Uterus (tissue), 4 donors: ENCODE measurements at places on chromosomes 4 and X.

DNA sequence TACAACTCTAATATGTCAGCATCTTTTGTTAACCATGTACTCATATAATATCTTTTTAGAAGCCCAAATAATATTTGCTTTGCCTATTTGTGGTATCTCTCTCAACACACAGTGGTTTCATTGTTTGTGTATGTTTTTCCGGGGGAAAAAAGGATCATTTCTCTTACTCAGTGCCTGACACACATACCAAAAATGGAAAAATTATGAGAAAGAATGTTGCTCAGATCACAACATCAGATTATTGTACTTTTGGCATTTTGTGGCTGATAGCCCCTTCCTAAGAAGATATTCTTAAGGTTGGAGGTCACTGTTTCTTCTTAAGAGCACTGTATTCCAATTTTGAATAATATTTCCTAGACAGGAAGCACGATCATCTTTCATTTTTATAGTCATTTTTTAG, 93.6 kb downstream of the PDLIM5 start:
- DNase-seq = no peak

GRCh38 chr4:177323416-177323815, 13.7 kb downstream of the NEIL3 start:
- no peak for DNase-seq

DNA sequence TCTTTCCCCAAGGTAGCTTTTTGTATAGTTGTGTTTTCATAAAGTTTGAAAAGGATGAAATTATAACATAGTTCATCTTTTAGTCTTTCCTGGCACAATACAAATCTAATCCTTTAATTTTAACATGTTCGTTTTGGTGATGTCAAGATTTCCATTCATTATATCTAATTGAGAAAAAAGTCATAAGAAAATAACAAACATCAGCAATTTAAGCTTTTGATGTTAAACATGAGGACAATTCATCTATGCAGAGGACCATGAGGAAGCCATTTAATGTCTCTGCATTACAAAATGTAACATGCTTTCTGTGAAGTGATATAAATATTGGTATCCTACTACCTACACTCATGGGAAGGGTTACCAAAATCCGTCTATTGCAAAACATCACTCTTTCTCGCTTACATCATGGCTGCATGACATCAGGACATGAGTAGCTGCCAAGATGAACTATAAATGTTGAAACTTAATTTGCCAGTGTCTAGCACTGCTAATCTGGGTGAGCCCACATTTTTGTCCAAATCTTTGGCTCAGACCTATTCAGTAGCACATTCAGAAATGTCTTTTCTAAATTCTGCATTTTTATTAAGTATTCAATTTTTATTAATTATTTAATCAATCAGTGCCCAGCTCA, 9.5 kb downstream of the EPGN start:
- no peak for DNase-seq

DNA sequence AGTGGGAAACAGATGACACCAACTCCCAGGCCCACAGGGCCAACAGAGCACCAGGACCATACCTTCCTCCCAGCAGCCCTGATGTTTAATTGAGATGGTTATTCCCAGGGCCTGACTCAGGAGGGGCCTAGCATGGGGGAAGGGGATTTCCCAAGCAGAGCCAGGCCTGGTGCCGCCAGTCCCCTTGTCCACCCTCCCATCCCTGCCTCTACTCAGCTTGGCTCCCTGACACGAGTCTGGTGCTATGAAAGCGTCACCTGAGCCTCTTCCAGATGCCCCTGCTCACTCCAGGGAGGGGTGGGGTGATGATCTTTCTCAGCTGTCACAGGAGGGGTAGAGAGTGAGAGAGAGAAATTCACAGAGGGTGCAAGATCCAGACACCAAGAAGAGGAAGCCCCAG, 72.7 kb downstream of the EFNB1 start:
- DNase-seq = no peak

DNA sequence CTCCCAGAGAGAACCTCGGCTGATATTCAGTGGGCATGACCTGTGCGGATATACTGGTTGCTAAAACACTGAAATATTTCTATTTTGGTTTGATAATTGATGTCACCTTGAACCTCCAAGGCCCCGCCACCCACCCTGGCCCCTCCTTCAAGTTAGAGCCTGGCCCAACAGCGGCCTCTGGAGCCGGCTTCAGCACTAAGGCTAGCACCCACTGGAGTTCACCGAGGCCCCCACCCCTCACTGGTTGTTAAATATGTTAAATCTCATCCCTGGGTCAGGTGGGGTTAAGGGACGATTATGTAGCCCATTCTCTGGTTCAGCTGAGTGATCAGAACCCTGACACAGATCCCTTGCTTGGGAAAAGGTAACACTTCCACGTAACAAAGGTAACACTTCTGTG, 24.3 kb downstream of the SEL1L3 start:
- no peak for DNase-seq

DNA sequence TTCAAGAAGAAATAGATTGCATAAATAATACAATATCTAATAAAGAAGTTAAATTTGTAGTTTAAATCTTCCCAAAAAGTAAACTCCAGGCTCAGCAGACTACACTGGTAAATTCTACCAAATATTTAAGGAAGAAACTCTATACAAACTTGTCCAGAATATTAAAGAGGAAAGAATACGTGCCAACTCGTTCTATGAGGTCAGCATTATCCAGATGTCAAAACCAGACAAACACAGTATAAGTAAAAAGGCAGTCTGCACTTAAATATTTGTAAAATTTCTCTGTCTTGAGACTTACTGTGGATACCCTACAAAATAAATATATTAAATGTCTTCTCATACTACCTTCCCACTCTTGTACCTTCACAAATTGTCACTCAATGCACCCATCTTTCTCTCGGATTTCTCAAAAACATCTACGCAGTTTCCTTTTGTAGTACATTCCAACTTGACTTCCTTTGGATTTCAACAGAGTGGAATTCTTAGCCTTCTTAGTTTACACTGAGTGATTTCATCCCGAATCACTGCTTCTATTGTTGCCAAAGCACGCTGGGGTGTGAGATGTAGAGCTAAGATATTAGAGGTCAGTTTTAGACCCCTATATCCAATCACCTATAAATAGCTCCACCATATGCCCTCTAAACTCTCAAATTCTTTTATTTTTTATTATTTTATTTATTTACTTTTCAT, 71.6 kb upstream of the MAB21L2 start:
- DNase-seq = no peak

GRCh38 chrX:13649838-13650237, 3.1 kb upstream of the TCEANC start:
- DNase-seq = no peak

- no peak for DNase-seq
Measured at GRCh38 chrX:120857240-120857639, 18.4 kb downstream of the CT47B1 start.

DNA sequence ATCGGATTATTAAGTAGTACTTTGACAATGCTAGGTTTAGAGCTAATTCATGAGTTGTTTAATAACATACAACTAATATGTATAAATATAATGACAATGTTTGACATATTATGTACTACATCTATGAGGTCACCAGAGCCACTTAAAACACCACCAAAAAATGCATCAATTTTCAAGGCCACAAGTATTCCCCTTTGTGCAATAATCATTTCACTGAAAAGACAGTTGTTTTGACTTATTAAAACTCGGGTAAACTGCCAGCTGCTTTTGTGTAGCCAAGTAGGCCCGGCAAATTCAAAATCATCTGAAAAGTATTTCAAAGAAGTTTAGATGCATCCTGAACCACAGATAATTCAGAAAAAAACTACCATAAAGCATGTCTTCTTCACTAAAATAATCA, 48.7 kb downstream of the CLOCK start:
- DNase-seq = no peak

DNA sequence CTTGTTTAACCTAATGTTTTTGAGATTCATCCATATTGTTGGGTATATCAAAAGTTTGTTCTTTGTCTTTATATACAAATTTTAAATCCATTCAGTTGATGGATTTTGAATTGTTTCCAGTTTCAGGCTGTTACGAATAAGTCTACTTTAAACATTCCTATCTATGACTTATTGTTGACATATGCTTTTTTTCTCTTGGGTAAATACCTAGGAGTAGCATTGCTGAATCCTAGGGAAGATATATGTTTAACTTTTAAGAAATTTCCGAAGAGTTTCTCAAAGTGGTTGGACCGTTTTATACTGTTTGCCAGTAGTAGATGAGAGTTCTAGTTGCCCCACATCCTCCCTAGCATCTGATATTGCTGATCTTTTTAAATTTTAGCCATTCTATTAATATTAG, 60.9 kb upstream of the IL13RA1 start:
- DNase-seq = no peak

GRCh38 chr4:36771411-36772153, 473.0 kb upstream of the NWD2 start:
- DNase-seq = no peak

GRCh38 chr4:90152024-90152423, 24.8 kb downstream of the CCSER1 start:
- DNase-seq = no peak

DNA sequence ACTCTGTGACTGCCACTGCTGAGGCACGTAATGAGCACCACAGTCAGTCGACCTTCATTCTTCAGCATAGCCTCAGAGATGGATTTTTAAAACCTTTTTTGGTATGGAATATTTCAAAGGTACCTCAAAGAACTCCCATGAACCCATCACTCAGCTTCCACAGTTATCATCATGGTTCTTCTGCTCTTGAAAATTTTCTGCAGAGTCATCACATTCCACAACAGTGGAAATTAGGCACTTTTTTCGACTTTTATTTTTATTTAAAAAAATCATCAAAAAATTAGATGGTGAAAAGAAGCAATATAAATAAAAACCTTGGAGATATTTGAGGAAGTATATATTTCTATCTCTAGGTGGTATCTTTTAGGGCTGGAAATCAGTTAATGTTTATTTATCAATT, 37.5 kb downstream of the TBC1D19 start:
- DNase-seq = no peak

GRCh38 chr4:138869631-138870030, 145.9 kb upstream of the NOCT start:
- DNase-seq = no peak

GRCh38 chrX:112802541-112802940, 38.1 kb downstream of the AMOT start:
- DNase-seq = no peak

- DNase-seq = no peak
Measured at GRCh38 chr4:114400531-114400930, 198.1 kb upstream of the UGT8 start.

DNA sequence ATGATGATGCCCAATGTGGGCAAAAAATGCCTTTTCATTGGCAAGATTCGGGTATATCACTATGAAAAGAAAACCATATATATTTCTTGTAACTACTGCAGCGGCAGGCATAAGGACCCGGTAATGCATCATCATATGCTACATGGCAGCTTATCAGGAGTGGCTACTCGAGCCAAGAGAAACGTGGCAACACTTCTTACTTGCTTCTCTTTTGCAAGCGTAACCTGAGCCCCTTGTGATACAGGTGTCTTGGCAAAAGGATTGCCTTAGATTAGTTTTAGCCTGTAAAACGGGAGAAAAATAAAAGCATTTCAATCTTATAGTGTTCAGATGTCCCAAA, 280.3 kb downstream of the SPRY1 start:
- no peak for DNase-seq

- no peak for DNase-seq
Measured at GRCh38 chr4:111781611-111782010, 363.6 kb upstream of the FAM241A start.
